ENCODE measurements at places on chromosomes 5 and 9. TPM values are rescaled to one million over a fixed set of nuclear protein-coding genes. Genes with fewer than 3 reads are reported as not detected.

The PCDHGA9 gene
- 4.9 TPM for polyA plus RNA-seq

The SLC34A3 gene
- 6.0 TPM for polyA plus RNA-seq

The COL23A1 gene
- polyA plus RNA-seq: 5.2 TPM

The MTX3 gene
- polyA plus RNA-seq: 23.6 TPM

The MAP1B gene
- polyA plus RNA-seq: 12.3 TPM

The NEUROG1 gene
- not detected for polyA plus RNA-seq

Data from right renal cortex interstitium (tissue), 3 donors.